ENCODE measurements at places on chromosomes 6 and 20.

GRCh38 chr6:166465671-166466087 is 82.9 kb upstream of the MPC1 start:
- peak; percentile 87 for DNase-seq

DNA sequence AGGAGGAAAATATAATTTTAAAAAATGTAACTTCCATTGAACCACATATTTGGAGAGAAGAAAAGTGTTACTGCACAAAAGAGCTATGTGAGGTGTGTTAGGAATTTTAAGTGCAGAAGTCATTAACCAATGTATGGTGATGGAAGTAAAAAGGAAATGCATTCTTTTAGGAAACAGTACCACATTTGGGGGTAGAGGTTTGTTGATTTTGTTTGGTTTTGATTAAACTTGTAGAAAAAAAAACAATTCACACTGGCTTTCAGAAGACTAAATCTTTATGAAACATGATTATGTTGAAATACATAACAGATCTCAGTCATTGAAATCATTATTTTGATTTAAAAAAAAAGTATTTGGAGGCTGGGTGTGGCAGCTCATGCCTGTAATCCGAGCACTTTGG is 1287.0 kb upstream of the GJE1 start:
- DNase-seq: no peak

DNA sequence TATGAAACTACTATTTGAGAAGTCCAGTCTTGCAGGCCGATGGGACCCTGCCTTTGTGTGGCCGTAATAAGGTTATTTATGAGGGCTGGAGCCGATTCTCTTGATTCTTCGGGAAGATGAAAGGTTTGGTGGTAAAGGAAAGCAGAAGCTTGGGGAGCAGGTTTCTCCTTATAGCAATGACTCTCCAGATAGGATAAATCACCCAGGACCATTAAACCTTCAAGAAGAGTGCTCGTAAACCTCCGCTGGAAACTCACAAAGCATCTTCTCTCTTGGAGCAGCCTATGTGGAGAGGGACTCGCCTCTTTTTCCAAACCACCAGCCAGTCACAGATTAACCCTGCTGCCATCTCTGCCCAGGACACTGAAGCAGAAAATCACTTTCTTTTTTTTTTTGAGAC is 69.6 kb upstream of the SALL4 start:
- DNase-seq: peak; percentile 11

GRCh38 chr6:159978291-159979135 is 9.6 kb downstream of the IGF2R start:
- peak; percentile 56 for DNase-seq

DNA sequence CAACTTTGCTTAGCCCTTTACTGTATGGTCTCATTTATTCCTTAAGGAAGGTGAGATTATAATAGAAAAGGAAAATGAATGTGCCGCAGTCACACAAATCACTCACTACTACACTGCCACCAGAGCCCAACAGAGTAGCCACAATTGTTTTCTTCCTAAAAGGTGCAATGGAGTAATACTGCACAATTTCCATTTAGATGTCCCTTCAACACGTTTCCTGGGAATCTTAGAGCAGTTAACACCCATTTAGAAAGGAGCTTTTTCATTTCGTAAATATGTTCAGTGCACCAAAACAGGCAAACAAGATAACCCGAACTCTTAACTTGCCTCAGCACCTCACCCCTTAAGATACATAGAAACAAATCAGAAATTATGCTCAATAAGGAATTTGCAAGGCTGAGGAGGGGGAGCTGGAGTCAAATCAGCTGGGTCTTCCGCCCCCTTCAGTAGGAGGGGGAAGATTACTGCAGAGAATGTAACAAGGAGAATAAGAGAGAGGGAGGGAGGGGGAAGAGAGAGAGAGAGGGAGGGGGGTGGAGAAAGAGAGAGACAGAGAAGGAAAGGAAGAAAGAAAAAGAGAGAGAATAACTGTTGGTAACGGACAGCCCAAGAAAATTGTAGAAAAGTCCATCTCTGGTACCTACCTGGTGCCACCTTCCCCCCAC is 155.5 kb downstream of the BCAS1 start:
- DNase-seq: peak; percentile 84

DNA sequence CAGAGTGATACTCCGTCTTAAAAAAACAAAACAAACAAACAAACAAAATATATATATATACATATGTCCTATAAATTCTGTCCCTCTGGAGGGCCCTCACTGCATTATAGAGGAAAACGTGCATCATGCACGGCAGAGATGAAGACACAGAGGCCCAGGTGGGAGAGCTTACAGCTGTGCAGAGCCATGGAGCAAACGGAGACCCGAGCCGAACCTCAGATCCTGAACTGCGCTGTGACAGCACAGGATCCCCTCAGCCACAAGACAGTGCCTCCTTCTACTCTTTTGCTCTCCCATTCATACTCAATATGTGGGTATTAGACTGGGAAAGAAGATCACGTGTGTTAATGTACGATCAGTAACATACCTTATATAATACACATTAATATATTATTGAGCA is 81.6 kb downstream of the ZNF217 start:
- DNase-seq: no peak

- peak; percentile 60 for DNase-seq
These were observed 48.2 kb downstream of the ARHGAP18 start for GRCh38 chr6:129661536-129662405.

DNA sequence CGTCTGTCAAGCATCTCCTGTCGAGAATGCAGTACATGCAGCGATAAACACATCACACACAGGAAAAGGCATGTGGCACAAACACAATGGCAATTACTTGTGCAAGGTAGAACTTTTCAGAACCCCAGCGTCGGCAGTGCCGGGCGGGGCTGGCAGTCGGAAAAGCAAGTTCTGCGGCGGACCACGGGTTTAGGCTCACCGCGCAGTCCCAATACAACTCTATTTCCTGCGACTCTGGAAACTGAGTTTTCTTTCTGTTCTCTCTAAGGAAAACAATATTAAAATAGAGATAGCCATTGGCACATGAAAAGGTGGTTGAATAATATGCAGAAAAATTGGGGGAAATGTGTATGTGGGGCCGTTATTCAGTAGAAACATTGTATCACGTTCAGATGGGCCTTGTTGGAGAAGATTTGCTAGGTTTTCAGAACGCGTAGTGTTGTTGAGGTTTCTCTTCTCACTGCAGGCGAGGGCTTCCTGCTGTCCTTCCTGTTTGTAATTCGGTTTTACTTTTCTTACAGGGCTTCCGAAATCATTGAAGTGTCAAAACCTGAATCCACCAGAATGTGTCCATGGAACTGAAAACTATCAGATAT is 369.5 kb downstream of the THBS2 start:
- DNase-seq: no peak

Data from muscle of leg (tissue), 16 donors.